ENCODE measurements at places on chromosomes 3 and 15.

DNA sequence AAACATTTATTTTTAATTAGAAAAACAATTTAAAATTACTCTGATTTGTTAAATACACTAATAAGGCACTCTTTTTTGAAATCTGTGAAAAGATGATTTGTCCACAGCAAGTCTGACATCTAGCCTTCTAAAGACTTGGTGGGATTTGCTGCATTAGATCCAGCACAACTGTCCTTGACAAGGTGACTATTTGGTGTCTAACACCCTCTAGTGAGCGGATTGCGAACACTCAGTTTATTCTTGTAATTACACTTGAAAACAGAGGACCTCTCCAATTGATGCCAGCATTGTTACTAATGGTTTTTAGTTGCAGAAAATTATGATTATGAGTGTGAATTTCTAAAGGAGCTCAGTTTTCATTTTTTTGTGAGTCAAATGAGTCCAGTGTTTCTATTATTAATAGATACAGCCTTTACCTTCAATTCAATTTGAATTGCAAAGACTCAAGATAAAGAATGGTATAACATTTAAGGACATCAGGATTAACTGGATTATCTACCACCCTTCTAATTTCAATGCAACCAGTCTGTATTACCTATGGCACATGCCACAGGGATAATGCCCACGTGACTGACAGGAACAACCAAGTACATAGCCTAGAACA lies 29.7 kb upstream of the STRIT1 start:
- no peak for DNase-seq

DNA sequence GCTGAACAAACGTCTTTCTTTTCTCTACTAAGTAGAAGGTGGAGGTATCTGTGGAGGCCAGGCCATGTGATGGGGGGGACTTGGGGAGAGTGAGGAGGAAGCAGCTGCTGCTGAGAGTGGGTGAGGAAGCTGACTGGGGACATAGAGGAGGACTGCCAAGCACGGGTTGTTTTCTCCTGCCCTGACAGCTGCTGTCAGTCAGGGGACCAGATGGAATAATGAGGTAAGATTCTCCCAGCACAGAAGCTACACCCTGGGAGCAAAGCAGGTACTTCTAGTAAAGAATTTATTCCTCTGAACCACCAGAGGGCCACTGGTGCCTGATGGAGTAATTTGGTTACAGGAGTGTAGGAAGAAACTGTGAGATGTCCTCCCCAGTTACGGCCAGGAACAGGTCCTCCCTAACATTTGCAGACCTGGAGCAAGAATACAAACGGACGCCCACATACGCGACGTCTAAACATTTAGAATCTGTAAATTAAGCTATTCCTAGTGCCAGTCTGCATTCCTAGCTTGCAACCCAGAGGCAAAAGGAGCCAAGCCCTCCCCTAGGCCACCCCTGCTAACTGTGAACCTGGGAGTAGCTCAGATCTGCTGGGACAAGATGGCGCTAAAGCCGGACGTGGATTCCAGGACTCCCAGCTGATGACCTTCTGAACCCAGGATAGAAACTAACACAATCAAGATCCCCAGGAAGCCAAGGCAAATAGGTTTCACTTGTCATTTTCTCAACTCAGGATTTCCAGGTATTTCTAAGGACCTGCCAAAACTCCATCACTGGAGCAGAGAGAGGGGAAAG lies 14.8 kb downstream of the CRYGS start:
- no peak for DNase-seq

GRCh38 chr3:149547413-149547812 lies 72.9 kb downstream of the TM4SF4 start:
- DNase-seq: no peak

- DNase-seq: no peak
Observed at GRCh38 chr3:37862219-37862902, 681 bp downstream of the CTDSPL start.

DNA sequence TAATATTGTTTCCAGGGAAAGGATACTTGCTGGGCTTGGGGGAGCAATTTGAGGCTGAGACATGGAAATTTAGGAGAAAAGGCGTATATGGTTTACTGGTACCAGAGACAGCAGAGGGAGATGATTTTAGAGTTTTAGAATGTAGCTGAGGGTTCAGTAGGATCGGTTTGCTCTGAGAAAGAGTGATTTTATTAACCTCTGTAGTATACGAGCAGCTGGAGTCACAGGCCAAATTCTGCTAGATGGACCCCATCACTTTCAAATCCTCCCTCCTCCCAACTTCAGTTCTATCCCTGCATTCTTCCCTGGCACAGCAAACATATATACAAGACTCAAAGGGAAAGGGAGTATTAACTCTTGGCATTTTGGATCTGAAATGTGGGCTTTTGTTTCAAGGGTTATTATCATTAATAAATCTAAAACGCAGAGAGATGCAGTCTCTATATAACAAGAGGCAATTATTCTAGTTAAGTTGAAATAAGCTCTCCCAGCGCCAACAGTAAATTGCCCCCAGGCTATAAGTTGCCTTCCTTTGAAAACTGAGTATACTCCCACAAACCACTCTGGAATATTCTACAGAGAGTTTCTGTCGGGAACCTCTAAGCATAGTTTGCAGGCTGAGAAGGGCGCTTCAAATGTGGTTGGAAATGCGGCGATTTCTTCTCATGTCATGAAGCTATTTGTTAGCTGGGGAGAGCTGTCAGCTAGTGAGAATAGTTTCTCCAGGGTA lies 5.4 kb downstream of the CRABP1 start:
- no peak for DNase-seq

DNA sequence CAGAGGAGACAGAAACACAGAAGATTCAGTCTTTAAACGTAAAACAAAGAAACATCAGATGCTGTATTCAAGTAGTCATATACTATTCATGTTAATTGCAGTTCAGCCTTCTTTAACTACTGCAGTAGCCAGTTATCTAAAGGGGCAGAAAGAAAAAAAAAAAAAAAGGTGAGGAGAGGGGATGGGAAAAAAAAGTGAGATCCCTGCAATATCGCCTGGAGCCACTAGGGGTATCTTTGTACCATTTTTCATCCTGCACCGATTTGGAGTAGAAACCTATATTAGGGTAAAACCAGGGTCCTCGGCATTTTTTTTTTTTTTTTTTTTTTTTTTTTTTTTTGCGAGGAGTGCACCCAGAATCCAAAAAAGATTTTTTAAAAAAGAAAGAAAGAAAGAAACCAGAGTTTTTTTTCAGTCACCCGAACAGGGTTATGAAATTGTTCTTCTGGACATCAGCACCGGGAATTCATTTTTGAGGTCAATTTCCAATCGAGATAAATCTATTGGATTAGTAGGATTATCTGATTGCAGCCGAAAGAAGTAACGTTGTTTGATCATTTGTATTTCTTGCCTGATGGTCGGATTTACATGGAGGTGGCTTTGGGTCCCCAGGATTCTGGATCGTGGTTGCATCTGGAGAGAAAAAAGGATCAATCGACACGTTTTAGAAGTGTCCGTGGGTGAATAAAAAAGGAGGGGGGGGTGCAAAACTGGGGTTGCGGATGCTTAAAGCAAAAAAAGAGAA lies 186.7 kb downstream of the NLGN1 start:
- DNase-seq: no peak

- no peak for DNase-seq
Observed at GRCh38 chr15:78210349-78210717, 24.0 kb downstream of the ACSBG1 start.
